Suprapubic skin (tissue), 4 donors: ENCODE measurements at places on chromosomes 5 and 9. TPM values are rescaled to one million over a fixed set of nuclear protein-coding genes. Genes with fewer than 3 reads are reported as not detected.

The BHMT gene
- 0.64 TPM for total RNA-seq

The SLC6A18 gene
- not detected for total RNA-seq

The LHX2 gene
- 11.1 TPM for total RNA-seq

GRCh38 chr5:77806213-77806843 lies 30.2 kb upstream of the TBCA start:
- H3K27ac ChIP-seq: no peak overlapping the region
- H3K4me3 ChIP-seq: no peak overlapping the region
- H3K36me3 ChIP-seq: no peaks in the 10 kb centered on the region
- H3K4me1 ChIP-seq: no peaks in the 10 kb centered on the region
- no peaks in the 10 kb centered on the region for H3K27me3 ChIP-seq
- no peak for DNase-seq

DNA sequence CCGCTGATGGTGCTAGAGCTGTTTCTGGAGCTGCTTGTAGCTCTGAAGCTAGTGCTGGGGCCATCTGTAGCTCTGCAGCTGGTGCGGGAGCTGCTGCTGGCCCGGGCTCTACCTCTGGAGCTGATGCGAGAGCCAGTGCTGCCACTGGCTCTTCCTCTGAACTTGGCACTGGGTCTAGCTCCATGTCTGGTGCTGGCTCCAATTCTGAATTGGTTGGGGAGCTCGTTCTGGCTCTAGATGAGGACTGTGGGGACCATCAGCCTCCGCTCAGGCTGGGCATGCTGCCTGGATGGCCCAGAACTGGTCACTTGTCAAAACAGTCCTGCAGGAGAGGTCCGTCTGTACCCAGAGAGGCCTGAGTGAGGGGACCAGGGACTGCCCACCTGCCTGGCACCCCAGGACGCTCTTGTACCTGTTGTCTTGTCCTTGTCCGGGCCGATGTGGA lies 21.5 kb downstream of the OBP2B start:
- peaks cover 7% of the 10 kb centered on the region for H3K4me1 ChIP-seq
- no peak overlapping the region for H3K4me3 ChIP-seq
- no peak overlapping the region for H3K27ac ChIP-seq
- H3K36me3 ChIP-seq: no peaks in the 10 kb centered on the region
